ENCODE measurements at places on chromosomes 16 and 17.

DNA sequence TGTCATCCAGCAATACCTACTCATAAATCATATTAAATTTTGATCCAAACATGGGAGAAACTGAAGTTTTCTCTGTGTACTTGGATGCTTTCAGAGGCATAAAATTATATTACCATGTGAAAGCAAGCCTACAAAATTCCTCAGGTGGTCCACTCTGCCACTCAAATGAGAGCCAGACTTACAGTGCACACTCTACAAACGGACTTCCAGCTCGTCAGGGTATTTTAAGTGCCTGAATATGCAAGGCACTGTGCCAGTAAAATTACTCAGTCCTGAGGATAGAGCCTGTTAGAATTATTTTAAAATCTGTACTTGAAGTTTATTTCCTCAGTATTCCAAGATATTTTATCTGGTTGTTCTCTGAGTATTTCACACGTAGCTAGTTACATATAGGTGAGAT, 54.5 kb downstream of the TENT4B start:
- peak; percentile 36 for DNase-seq

DNA sequence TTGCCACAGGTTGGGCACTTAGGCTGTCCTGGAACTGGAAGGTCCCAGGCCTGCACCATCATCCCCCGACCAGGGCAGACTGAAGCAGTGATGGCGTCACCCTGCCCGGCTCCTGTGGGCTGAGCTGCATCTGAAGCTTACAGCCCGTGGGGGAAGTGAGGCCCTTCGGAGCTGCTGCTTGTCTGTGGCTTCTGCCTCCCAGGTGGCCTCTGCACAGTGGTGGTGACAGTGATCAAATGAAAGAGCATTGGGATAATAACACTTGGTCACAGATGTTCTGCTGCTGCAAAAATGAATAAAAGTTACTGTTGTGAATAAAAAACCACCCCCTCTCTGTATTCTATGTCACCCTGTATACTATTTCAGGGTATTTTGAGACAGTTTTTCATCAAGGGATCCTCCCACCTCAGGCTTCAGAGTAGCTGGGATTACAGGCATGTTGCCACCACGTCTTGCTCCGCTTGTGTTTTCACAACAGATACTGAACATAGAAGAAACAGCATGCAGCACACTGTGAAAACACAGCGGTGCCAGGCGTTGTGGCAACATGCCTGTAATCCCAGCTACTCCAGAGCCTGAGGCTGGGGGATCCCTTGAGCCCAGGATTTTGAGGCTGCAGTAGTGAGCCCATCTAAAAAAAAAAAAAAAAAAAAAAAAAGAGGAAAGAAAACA, 165.0 kb downstream of the LGALS9B start:
- DNase-seq = no peak

- DNase-seq = no peak
Measured at GRCh38 chr16:73923951-73924350, 372.7 kb upstream of the PSMD7 start.

DNA sequence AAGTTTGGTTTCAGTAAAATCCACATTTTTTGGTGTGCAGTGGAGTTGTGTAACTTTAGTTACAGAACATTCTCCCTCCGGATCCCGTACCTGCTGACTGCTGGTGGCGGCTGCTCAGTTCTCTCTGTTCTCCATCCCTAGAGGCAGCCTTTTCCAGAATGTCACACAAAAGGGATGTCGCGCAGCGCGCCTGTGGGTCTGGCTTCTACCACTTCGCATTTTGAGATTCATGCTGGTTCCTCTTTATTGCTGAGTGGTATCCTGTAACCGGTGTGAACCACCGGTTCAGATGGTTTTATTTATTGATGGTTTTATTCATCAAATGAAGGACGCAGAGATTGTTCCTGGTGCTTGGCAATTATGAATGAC, 981 bp upstream of the CEP131 start:
- no peak for DNase-seq

DNA sequence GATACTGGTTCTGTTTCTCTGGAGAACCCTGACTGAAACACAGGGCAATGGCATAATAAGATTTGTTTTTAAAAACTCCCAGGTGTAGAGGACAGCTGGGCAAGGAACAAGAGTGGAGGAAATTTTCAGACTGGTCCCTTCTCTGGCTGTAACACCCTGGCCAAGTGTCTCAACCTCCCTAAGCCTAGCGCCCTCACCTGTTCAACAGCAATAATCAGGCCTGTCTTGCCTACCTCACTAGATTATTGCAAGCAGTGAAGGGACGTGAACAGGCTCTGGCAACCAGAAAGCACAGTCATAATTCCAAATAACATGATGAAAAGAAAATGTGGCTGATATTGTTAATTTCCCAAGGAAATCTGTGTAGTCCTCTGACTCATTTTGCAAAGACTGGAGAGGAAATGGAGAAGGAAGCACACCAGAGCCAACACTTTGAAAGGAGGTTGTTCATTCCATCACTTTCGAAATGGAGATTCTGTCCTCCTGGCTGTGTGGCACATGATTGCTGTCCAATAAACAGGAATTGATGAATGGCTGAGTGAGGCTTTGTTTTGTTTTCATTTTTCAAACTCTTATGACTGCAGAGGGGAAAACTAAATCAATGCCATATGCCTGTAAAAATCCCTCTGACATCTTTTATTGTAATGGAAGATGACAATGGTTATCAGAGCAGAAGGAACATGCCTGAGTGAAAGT, 87.5 kb upstream of the HLF start:
- DNase-seq = no peak

DNA sequence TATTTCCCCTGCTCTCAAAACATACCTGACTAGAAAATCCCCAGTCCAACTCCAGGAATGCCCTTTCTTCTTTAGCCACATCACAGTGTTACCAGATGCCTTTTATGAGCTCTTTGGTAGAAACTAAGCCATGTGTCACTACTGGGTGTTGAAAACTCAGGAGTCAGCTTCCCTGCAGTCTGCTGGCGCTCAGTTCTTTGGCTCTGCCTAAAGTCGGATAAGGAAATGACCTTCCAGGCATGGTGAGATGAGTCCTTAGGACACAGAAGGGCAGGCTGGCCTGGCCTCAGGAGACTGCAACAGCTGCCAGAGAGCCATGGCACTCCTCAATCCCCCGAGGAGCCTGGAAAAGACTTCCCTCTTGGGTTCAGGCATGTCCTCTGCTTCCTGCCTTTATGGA, 89.1 kb downstream of the CDH13 start:
- DNase-seq = no peak

GRCh38 chr17:74340470-74341023, 14.5 kb downstream of the KIF19 start:
- no peak for DNase-seq

DNA sequence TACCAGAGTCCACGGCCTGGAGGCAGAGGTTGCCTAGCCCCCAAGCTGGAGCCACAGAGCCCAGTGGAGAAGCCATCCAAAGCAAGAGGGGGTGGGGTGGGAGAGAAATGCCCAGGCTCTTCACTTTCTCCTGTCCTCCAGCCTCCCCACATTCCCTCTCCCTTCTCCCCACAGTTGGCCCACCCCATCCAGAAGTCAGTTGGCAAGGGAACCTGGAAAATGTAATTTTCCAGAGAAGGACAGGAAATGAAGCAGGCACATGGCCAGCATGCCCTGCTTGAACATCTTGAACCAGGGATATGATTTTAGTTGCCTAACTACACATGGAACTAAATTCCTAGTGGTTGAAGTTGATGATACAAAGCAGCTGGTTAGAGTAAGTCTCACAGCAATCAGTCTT, 73.3 kb upstream of the IRX6 start:
- DNase-seq = no peak

DNA sequence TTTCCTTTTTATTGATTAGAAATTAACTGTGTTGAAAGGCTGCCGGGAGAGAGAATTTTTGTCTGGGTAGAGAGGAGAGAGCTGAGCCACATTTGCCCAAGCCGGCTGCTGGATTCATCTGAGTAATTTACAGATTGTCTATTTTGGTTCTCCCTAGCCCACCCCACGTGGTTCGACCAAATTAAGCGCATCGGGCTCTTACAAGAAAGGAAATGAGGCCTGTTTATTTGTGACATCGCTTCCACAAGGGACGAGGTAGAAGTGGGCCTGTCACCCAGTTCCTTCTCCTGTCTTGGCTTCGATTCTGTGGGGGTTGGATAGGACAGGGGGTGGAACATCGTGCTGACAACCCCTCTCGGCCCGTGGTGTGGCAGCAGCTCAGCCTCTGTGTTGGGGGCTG, 42.9 kb downstream of the SYT17 start:
- no peak for DNase-seq

DNA sequence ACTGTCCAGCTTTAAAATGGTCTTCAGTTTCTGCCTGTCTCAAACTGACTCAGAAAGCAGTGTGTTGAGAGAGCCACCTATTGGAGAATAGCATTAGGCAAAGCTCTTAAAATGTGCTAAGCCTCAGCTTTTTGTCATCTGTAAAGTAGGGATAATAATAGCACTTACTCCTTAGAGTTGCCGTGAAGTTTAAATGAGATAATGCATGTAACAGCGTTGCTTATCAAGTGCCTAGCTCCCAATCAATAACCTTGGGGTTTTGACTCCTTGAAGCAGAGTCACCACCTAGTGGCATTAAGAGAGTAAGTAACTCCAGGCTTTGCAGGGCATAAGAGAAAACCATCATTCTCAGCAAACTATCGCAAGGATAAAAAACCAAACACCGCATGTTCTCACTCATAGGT, 163.3 kb downstream of the HS3ST2 start:
- no peak for DNase-seq

DNA sequence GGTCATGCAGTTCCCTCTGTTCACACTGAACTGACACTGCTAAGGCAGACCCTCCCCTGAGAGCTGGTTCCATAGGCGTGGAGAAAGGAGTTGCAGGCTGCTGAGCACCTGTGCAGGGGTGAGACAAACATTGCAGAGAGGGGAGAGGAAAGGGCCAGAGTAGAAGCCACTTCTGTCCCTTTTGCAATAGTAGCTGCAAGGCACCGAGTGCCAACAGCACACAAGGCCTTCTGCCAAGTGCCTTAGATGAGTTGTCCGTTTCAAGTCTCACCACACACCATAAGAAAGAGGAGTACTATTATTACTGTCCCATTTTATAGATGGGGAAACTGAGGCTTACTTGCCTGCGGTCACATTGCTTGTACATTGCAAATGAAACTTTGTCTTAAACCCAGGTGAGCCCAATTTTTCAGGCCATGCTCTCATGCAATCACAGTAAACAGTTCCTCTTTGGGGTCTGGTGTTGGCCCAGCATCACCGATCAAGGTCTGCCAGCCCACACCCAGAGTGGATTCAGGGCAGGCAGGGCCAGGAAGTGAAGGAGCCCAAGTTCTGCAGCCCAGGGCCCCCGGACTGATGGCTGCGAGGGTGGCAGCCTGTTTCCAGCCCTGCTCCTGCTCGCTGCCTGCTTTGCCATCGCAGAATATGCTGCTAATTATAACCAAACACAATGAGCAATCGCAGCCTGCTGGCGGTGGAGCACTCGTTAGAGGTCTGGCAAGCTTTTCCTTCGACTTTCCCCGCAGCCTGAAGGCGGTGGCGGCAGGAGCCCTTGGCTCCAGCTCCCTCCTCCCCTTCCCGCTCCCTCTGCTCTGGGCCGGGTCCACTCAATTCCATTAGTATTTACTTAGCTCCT, 36.8 kb upstream of the DYNLL2 start:
- peak; percentile 91 for DNase-seq

- no peak for DNase-seq
Measured at GRCh38 chr17:45279898-45280297, 18.0 kb upstream of the SPATA32 start.

DNA sequence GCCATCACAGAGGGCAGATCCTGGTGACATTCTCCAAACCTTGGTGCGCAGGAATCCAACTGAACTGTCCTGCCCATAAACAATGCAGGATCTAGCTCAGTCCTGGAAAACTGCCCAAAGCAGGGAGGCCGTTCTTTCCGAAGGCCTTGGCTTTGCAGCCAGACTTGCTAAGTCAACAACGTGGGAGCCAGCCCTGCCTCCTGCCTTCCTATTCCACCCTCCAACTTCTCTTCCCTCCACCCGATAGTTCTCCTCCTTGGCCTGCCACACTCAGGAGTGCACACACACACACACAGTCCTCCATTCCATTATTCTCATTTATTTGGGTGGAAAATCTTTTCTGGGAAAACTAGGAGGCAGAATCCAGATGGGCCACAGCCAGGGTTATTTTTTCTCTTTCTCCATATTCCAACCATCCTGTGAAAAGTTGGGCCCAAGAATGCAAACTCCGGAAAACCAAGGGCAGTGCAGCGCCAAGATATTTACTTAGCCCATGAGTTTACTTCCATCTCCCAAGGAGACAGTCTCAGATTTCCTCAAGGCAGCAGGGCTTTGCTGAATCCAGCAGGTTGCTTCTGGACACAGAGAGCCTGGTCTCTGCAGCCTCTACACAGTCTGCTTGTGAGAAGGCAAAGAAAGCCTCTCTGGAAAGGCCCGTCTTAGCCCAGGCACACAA, 15.8 kb downstream of the COPRS start:
- DNase-seq = peak; percentile 20

DNA sequence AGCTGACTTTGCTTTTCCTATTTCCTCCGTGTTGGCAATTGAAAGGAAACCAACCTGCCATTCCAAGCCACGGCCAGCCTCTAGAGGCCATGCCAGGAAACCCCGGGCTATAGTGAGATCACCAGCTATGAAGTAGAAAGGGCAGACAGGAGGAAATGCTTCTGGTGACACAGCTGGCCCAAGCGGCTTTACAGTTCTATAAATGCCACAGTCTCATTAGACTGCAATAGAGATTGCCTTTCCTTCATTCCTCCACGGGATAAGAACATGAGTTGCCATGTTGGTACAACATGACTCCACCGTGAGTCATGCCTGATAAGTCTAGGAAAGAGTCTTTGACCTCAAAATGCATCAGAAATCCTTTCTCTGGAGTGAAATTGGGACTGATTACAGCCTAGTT, 384.9 kb downstream of the GRIN2A start:
- DNase-seq = no peak

GRCh38 chr16:81692571-81692970, 86.5 kb upstream of the PLCG2 start:
- DNase-seq = no peak

DNA sequence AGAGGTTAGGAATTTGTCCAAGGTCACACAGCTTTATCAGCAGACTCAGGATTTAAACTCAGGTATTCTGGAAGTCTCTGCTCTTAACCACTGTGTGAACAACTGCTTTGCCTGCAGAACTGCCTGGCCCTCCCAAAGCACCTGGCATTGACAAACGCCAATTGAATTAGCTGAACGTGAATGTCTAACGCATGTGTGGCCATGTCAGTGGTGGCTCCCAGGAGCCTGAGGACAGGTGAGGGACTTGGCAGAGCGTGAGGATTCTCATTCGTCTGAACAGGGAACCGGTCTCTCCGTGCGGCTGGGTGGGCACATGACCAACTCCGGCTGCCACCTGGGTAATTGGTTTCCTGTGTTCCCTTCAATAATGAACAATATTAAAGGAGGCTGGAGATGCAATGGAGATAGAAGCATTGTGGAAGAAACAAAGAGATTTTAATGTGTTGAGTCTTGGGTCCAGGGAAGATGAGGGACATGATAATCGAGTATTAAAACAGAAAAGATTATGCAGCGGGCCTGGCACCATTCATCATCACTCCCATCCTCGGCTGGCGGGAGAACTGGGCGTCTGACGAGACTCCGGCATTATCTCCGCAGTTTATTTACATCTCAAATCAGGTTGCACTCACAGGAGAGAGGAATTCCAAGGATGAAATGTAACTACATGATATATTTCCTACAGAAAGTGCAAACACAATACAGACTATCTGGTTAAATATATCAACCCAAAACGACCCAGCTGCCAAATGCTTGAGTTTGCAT, 113.5 kb downstream of the NPIPB5 start:
- no peak for DNase-seq

Measured in spinal cord (tissue), 10 donors.